Activated T-helper 1 cell treated with anti-CD3 and anti-CD28 coated beads, Interleukin-2, amount 50 U/mL, for 16 hours (primary cell): ENCODE measurements at places on chromosomes 1 and 21.

DNA sequence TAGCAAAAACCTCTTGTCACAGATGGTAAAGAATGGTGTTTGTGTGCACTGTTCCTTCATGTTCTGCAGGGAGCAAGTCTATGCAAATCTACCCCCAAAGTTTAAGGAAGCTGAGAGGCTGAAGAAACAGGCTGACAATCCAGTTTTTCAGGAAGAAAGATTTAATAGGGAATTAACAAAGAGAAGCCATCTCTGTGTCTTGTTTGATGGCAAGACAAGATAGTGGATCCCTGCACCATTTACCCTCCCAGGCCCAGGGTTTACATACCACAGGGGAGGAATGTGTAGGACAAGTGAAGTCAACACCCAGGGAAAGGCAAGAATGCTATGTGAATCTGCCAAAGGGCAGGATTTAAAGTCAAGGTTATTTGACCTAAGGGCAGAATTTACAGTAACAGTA lies 48.1 kb upstream of the FNBP1L start:
- DNase-seq, result no peak

- DNase-seq, result no peak
These were observed 45.7 kb downstream of the PTGS2 start for GRCh38 chr1:186634511-186634910.

DNA sequence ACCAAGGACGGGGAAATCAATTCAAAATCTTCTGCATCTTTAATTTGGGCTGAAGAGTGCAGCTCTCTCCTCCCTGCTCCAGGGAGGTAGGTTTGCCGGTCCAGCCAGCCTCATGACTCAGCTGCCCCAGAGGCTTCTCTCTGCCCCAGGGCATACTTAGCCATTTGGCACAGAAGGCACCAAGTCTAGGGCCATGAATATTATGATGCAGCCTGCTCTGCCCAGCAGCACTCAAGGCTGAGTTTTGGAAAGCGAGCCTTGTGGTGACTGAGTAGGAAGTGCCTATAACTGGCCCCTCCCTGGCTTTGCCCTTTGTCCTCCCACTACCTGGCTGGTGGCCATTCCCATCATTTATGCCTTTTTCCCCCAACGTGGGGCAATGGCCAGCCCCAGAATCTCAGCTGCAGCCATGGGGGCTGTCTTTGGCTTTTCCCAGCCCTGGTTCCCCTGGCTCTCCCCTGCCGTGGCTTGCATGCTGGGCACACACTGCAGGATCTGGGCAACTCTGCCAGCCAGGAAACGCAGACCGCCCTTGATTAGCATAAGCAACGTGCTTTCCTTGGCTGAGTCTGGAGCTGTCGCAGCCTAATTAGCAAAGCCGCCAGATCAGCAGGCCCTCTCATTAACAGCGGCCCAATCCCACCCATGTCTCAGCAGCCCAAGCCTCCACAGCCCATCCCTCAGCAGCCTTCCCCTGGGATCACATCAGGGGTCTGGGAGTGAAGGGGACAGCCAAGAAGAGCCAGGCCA lies 258.6 kb upstream of the TMEM51 start:
- DNase-seq, result no peak

- DNase-seq, result no peak
These were observed 12.9 kb upstream of the LEMD1 start for GRCh38 chr1:205434738-205435137.

- DNase-seq, result no peak
These were observed 547.8 kb downstream of the DPYD start for GRCh38 chr1:97373000-97373399.

- no peak for DNase-seq
These were observed 173.7 kb upstream of the COA6 start for GRCh38 chr1:234199476-234200127.

- no peak for DNase-seq
These were observed 51.0 kb downstream of the SMYD2 start for GRCh38 chr1:214331827-214332423.

DNA sequence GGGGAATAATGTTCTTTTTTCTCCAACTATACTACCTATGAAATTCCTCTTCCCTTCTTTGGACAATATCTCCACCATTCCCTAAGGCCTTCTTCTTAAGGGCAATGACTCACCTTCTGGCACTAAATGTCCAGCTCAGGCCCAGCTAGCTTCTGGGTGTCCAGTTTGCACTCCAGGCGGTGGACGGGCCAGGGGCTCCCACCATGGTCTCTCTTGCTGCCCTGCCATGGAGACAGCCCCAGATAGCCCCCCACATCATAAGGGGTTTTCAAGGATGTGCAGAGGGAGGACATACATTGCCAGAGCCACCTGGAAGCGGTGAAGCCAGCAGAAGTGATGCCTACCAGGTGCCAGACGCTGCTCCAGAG lies 43.8 kb downstream of the C1orf198 start:
- DNase-seq, result no peak

GRCh38 chr1:37602750-37603694 lies 7.3 kb upstream of the GNL2 start:
- DNase-seq, result no peak

GRCh38 chr1:147581459-147581858 lies 40.2 kb downstream of the BCL9 start:
- no peak for DNase-seq

- no peak for DNase-seq
These were observed 93.9 kb upstream of the PALMD start for GRCh38 chr1:99551812-99552614.

- no peak for DNase-seq
These were observed 561.8 kb downstream of the KIF26B start for GRCh38 chr1:245716561-245716960.

- DNase-seq, result no peak
These were observed 8.0 kb downstream of the MMEL1 start for GRCh38 chr1:2624735-2625300.

- DNase-seq, result no peak
These were observed 261.9 kb upstream of the DEPDC1 start for GRCh38 chr1:68758666-68759209.

DNA sequence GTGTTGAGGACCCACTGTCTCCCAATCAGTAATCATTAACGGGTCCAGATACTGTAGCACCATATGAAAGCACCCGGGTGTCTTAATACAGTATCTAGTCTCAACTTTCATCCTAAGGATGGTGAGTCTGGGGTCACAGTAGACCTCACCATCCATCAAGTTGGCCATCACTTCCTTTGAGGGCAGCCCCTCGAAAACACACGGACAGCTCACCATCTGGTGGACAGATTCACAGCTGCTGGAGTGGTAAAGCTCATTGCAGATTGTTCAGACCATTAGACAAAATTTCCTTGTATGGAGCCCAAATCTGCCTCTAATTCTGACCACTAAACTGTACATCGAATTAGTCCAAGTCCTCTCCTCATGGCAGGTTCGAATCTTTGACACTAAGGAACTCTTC lies 123.1 kb downstream of the PGBD5 start:
- DNase-seq, result no peak

GRCh38 chr1:158112994-158113758 lies 67.5 kb upstream of the CD1D start:
- no peak for DNase-seq

- DNase-seq, result no peak
These were observed 466 bp downstream of the KRTAP11-1 start for GRCh38 chr21:30880914-30881313.

DNA sequence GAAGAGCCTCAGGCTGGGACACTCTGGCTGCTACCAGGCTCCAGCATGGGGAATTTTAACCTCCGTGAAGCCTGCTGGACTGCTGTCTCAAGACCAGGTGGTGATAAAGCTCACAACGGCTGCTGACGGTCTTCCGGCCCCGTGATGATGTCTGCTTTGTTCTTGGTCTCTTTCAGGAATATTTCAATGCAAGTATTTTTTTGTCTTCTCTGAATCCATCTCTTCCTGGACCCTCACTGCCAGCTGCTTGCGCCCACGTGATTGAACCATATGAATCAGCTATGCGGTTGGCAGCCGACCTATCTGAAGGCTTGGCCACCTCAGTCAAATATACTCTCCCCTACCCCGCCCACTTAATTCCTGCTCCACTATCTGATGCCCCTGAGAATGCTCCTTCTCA lies 14.6 kb upstream of the SLC6A17 start:
- no peak for DNase-seq

GRCh38 chr1:43302201-43302600 lies 1.4 kb downstream of the TIE1 start:
- DNase-seq, result no peak
